A549 treated with AZD2906 at 1 μM for 4 hours (cell line): ENCODE measurements at places on chromosomes 3 and 15. TPM values are rescaled to one million over a fixed set of nuclear protein-coding genes. Genes with fewer than 3 reads are reported as not detected.

Gene ASB14
- not detected in 5 replicates for total RNA-seq

Gene CYP11A1
- total RNA-seq, result 0.07 to 0.13 TPM (median 0.10 TPM) in 3 of 5 replicates, not detected in the others

Gene ROPN1
- not detected in 5 replicates for total RNA-seq

Gene TMEM42
- 8.1 to 12.5 TPM (median 11.9 TPM) in 5 replicates for total RNA-seq

Gene GPX1
- 272 to 325 TPM (median 297 TPM) in 5 replicates for total RNA-seq

Gene C3orf22
- total RNA-seq, result not detected in 5 replicates

Gene APOD
- total RNA-seq, result 1.3 to 2.1 TPM (median 1.6 TPM) in 5 replicates

Gene RPS17
- total RNA-seq, result 3,702 to 4,133 TPM (median 4,057 TPM) in 5 replicates

Gene EXD1
- 0.14 to 0.17 TPM (median 0.14 TPM) in 3 of 5 replicates, not detected in the others for total RNA-seq

Gene CDHR4
- total RNA-seq, result 0.12 to 0.42 TPM (median 0.28 TPM) in 5 replicates

Gene CAND2
- 0.26 to 0.37 TPM (median 0.33 TPM) in 5 replicates for total RNA-seq

Gene CHRM5
- 0.02 to 0.06 TPM (median 0.03 TPM) in 4 of 5 replicates, not detected in the other for total RNA-seq

Gene RARRES1
- 8.0 to 11.8 TPM (median 9.8 TPM) in 5 replicates for total RNA-seq

Gene SIDT1
- total RNA-seq, result 0.32 to 0.58 TPM (median 0.51 TPM) in 5 replicates

Gene FXR1
- 58.2 to 92.4 TPM (median 70.5 TPM) in 5 replicates for total RNA-seq

Gene ACVR2B
- 1.7 to 2.6 TPM (median 2.5 TPM) in 5 replicates for total RNA-seq

Gene ATP2C1
- total RNA-seq, result 26.4 to 30.6 TPM (median 29.4 TPM) in 5 replicates

Gene CLSTN2
- 0.02 to 0.07 TPM (median 0.02 TPM) in 5 replicates for total RNA-seq

Gene ACAN
- 0.66 to 1.4 TPM (median 0.94 TPM) in 5 replicates for total RNA-seq

Gene MLF1
- total RNA-seq, result 20.9 to 26.0 TPM (median 22.9 TPM) in 5 replicates

Gene HIGD2B
- not detected in 5 replicates for total RNA-seq

Gene CHDH
- 1.8 to 3.3 TPM (median 2.0 TPM) in 5 replicates for total RNA-seq

Gene FGF7
- total RNA-seq, result not detected in 5 replicates

Gene TRH
- not detected in 5 replicates for total RNA-seq

Gene ZNF660
- total RNA-seq, result not detected in 5 replicates

Gene KNG1
- total RNA-seq, result 0.03 TPM in 3 of 5 replicates, not detected in the others

Gene TTC14
- total RNA-seq, result 11.3 to 16.4 TPM (median 12.7 TPM) in 5 replicates

Gene CLRN1
- total RNA-seq, result not detected in 5 replicates

Gene SEMA7A
- 1.2 to 1.6 TPM (median 1.3 TPM) in 5 replicates for total RNA-seq

Gene KLHL40
- total RNA-seq, result not detected in 5 replicates

Gene GUCA1C
- not detected in 5 replicates for total RNA-seq

Gene FBN1
- total RNA-seq, result 5.5 to 7.8 TPM (median 6.5 TPM) in 5 replicates
